T-cell (primary cell): ENCODE measurements at places on chromosomes 6 and 20. TPM values are rescaled to one million over a fixed set of nuclear protein-coding genes. Genes with fewer than 3 reads are reported as not detected.

HLA-DQA2 gene
- 0.64 TPM for total RNA-seq

DNA sequence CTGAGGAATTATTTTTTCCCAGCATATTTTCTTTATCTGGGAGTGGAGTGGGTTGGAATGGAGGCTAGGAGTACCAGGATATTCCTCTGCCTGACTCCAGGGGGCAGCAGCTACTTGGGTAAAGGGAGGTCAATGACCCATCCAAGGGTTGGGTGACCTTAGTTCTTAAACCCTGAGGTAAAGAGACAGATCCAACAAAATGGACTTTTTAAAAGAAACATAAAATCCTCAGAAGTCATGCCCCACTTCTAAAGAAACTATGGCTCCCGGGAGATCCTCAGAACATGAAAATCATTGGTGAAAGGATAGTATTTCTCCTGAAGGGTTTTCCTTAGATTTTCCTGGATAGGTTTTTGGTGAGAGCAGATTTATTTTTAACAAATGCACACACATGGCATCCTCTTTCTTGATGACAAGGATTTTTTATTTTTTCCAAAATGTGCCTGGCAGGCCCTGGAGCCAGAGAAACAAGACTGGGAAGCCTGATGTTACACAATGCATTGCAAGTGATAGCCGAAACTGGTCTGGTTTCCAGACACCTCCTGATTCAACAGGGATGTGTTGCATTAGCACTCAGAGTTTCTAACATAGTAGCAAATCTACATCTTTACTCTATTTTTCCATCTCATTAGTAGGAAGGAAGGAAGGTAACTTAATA, 240.9 kb upstream of the BTBD3 start:
- no peak for DNase-seq

ERVFRD-1 gene
- not detected for total RNA-seq

DNA sequence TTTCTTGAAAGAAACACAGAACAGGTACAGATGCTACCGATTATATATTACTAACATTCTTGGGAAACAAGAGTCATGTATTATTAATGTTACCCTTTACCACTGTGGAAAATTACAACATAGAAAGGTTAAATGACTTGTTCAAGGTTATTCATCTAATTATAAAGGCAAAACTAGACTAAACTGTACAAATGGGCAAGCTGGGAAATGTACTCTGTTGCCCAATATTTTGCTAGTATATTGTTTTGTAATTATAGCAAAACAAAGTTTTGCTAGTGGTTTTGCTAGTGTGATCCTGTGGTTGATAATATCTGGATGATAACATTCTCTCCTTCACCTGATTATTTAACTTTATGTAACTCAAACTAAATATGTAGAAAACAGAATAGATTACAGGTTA, 96.5 kb downstream of the TINAG start:
- no peak for DNase-seq

DNA sequence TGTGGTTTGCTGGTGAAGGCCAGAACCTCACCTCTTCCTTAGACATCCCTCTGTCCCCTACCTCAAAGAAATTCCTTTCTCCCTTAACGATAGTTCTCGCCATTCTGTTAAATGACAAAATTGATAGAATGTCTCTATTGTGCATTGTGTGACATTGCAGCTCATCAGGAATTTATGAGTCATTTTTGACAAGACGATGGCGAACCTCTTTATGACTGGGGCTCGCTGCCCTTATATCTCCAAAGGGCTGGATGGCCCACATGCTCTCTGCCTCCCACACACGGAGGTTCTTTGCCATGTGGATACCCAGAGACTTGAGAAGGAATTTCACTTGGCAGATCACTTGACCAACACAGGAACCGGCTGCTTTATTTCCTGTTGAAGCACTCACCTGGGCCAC, 66.8 kb upstream of the RPS6KA2 start:
- DNase-seq = no peak

DNA sequence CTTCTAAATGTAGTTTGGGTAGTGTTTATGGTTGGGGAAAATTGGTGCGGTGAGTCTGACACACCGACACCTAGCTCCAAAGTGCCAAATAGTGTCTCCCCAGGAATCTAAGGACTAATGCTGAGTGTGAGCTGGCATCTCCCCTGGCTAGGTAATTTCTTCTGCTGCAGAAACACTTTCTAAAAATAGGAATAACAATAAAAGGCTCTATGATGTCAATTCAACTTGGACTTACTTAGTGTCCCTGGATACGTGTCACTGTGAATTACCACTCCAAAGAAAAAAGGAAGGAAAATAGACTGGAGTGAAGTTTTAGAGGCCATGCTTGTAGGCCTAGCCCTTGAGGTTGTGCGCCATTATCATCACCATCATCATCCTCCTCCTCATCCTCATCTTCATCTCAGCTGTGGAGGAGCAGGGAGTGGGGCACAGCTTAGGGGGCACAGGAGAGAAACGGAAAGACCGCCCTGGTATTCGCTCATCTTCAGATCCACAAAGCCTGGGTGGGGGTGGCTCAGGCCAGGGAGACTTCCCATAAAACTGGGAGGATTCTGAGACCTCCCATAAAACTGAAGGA, 89.6 kb downstream of the TBC1D7 start:
- DNase-seq = no peak
